ENCODE measurements at places on chromosomes 16 and 17.

- DNase-seq: no peak
These were observed 3.3 kb upstream of the FDXR start for GRCh38 chr17:74875977-74876593.

DNA sequence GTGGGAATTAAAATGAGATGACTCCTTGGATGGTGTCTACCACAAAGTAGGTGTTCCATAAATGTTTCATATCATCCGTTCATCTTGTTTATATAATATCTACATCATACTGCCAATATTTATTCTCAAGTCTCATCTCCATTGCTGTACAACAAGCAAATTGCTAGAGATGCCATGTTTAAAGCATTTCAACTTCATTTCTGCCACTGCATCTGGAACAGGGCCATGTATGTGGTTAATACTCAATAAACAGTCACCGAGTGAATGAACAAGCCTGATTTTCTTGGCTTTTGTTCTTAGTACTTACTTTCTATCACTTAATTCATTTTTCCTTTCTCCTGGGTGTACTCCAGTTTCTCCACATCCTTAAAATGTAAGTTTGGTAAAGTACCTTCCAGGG lies 107.6 kb downstream of the KCNJ2 start:
- DNase-seq: no peak

DNA sequence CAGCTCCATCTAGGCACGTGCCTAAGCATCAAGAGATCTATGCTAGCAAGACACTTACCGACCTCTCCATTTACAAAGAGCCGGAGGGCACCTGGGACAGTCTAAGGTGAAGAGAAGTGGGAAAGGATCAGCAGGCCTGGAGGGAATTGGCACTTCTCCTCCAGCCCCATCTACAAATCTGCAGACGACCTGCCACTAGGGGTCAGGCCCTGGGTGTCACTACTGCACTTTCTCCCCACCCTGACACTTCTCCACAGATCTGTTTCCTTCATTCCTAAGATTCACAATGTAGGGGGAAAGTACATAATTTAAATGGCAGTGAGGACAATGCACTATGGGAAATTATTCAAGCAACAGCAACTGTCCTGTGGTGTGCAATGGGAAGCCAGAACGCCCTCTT lies 8.1 kb downstream of the MKS1 start:
- DNase-seq: no peak

- DNase-seq: no peak
These were observed 1.4 kb downstream of the UBE2I start for GRCh38 chr16:1310832-1311200.

DNA sequence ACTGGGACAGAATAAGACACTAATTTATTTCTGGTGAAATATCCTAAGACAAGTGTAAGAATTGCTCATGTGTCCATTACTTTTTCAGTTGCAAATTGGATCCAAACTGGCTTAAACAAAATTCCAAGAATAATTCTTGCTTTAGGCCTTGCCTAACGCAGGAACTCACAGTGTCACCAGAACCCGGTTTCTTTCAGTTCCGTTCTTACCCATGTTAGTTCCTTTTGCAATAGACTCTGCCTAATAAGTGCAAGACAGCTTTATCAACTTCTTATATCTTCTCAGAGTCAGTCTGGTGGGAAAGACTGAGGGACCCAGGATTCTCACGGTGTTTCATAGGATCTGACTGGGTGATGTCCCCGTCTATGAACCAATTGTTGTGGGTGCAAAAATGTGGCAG lies 24.7 kb downstream of the GDE1 start:
- DNase-seq: no peak

DNA sequence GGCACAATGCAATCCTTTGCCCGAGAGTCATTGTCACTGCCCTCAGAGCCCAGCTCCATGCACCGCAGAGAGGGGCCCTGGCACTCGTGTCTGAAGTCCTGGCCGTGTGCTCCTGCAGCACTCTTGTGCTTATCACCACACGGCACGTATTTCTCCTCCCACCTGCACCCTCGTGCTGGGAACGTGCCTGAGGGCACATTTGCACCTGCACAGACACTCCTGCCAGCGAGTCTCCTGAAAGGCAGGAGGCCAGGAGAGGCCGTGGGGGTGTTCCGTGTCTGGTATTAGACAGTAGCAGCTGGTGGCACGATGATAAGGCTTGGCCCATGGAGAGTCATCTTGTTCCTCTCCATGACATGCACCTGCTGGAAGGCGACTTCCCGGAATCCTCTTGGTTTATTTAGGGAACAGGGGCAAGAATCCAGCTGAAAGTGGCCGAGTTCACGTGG lies 3.4 kb upstream of the ACSF3 start:
- no peak for DNase-seq

DNA sequence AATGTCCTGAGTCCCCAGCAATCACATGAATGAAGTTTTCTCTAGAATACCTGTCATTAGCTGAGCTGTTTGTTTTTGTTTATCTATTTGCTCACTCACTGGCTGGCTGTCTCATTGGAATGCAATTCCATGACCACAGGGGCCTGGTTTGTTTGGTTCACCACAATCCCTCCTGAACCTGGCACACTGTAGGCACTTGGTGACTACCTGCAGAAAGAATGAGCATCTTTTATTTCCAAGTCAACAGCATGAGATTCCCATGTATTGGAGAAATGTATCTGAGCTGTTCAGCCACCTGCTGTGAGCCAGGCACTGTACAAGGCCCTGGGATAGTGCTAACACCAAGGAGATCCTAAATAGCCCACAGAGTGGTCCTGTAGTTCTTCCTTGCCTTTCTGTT lies 345.1 kb downstream of the XYLT1 start:
- DNase-seq: no peak

GRCh38 chr17:82838386-82839063 lies 1.3 kb downstream of the ZNF750 start:
- no peak for DNase-seq

DNA sequence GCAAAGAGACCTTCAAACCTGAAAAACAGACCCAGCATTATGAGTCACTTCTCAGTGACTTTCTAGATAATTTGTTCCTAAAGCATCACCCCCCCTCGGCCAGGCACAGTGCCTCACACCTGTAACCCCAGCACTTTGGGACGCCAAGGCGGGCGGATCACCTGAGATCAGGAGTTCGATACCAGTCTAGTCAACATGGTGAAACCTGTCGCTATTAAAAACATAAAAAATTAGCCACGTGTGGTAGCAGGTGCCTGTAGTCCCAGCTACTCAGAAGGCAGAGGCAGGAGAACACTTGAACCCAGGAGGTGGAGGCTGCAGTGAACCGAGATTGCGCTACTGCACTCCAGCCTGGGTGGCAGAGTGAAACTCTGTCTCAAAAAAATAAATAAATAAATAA lies 24.3 kb upstream of the RNPS1 start:
- no peak for DNase-seq

GRCh38 chr17:51857052-51857597 lies 301.4 kb downstream of the CA10 start:
- DNase-seq: no peak

DNA sequence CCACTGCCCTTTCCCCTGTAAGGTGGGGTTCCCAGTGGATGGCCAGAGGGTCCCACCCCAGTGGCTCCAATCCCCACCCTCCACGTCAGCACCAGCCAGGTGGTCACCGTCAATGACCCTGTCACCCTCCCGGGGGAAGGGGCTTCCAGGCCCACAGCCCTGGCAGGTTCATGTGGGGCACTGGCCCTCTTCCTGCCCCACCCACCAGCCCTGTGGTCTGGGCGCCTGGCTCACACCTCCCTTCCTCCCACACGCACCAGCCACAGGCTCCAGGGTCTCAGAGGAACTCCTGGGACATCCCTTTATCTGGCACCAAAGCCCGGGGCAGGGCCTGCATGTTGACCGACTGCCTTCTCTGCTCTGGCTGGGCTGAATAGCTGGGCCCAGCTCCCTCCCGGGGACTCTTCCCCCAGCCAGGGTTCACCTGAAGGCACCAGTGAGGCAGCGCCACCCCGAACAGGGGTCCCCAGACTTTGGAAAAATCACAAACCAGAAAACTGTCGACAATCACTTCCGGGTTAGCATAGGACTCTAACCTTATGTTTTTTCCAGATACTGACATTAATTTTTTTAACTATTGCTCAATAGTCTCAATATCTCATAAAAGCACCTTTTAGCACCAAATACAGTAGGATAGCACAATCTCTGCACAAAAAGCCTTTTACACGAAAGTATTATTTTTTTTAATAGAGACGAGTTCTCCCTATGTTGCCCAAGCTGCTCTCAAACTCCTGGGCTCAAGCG lies 21.9 kb upstream of the ZC3H18 start:
- DNase-seq: no peak

- DNase-seq: no peak
These were observed 53.3 kb upstream of the ENDOV start for GRCh38 chr17:80361495-80362220.

DNA sequence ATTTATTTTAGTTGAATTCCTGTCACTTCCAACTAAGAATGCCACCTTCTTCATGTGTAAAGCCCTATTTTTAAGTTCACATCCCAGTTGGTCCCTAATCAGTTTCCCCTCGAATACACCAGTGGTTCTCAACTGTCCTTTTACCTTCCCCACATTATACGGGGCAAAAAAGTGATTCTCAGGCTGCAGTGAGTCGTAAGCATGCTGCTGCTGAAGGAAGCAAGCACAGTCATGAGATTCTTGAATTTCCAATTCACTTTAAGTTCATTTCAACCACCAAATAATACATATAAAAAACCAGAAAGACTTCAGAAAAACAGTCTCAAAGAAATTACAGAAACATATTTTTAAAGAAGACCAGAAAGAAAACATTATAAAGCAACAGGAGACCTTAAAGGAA lies 47.9 kb downstream of the UBE2G1 start:
- DNase-seq: no peak

- DNase-seq: no peak
These were observed 13.7 kb upstream of the SOX9 start for GRCh38 chr17:72107100-72107499.

GRCh38 chr16:11252482-11252931 lies 3.5 kb downstream of the SOCS1 start:
- no peak for DNase-seq

DNA sequence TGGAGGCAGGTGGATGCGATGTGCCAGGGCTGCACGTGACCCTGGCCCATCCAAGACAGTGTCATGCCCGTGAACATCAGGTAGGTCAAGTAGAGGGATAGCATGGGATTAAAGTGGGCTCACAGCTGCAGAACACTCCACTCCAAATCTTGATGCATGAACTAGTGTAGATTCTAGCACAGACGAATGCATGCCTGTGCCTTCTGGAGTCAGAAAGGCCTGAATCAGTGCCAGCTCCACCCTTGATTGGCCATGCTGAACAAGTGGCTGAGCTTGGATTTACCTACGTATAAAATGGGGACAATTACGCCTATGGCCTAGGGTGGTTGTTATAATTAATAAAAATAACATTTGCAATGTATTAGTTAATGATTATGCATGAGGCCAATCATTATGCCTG lies 10.6 kb downstream of the IRX3 start:
- DNase-seq: no peak

GRCh38 chr16:57319646-57320045 lies 35.2 kb upstream of the PLLP start:
- no peak for DNase-seq

DNA sequence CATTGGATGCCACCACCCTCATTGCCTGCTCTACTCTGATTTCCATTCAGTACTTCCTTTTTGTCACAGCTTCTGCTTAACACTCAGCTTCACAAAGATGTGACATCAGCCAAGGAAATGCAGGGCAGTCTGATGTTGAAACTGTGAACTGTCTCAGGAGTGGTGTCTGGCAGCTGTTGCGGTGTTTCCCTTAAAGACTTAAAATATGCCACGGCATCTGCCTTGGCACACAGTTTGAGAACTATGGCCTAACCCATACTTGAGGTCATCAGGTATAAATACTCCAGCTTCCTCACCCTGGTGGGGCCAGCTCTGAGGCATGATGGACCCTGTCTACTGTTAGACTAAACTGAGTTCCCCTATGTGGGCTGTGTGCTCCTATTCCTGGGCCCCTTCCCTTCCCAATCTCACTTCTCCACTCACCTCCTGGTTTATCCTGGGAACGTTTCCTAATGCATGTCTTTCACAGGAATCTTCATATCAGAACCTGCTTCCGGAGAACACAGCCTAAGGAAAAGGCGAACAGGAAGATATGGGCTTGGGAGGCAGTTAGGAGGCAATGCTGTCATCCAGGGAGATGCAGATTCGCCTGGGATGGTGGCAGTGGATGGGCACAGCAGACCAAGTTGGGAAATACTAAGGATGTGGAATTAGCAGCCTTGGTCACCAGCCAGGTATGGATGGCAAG lies 96.5 kb downstream of the WSCD1 start:
- DNase-seq: no peak

- DNase-seq: no peak
These were observed 567 bp upstream of the GCSH start for GRCh38 chr16:81096715-81097208.

DNA sequence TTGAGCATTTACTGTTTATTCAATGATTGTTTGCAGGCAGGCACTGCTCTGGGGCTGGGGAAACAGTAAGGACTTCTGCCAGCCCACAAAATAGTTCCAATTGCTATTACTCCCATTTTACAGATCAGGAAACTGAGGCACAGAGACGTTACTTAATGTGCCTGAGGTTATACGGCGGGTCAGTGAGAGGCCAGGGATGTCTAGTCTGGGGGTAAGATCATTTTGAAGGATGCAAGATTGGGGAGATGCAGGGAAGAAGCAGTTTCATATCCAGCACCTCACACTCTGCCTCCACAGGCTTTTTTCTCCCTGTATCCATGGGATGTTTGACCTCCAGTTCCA lies 46.5 kb downstream of the ABAT start:
- DNase-seq: no peak

DNA sequence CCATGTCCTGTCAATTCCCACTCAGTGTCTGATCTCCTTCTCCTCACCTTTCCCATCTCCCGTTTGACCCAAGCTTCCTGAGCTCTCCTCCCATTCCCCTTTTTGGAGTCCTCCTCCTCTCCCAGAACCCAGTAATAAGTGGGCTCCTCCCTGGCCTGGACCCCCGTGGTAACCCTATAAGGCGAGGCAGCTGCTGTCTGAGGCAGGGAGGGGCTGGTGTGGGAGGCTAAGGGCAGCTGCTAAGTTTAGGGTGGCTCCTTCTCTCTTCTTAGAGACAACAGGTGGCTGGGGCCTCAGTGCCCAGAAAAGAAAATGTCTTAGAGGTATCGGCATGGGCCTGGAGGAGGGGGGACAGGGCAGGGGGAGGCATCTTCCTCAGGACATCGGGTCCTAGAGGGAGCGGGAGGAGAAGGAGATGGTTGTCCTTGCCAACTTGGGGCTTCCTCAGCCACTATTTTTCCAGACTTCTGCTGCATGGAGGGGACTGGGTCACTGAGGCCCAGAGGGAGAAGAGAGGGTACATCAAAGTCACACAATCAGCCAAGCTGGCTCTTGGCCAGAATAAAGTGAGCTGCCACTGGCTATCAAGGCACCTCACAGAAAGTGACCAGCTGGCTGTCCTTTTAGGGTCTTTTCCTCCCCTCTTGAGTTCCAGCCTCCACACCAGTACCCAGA lies 1.9 kb upstream of the TBC1D10B start:
- no peak for DNase-seq
